ENCODE measurements at places on chromosomes 6 and 20. TPM values are rescaled to one million over a fixed set of nuclear protein-coding genes. Genes with fewer than 3 reads are reported as not detected.

The GNMT gene
- 0.08 TPM for total RNA-seq

The SLC22A1 gene
- total RNA-seq = 2.4 TPM

The PRR18 gene
- total RNA-seq = 0.29 TPM

The SRMS gene
- 0.14 TPM for total RNA-seq

The CALHM4 gene
- not detected for total RNA-seq

The PDE7B gene
- 1.1 TPM for total RNA-seq

The TGM3 gene
- 0.12 TPM for total RNA-seq
